AG10803 (cell line): ENCODE measurements at places on chromosomes 1 and 21.

- DNase-seq = no peak
Observed at GRCh38 chr1:78553859-78554258, 63.1 kb downstream of the PTGFR start.

- no peak for DNase-seq
Observed at GRCh38 chr1:163186862-163187261, 15.9 kb downstream of the RGS5 start.

GRCh38 chr1:178262120-178262500, 168.2 kb downstream of the RASAL2 start:
- peak; percentile 57 for DNase-seq

GRCh38 chr1:227880342-227880924, 65.0 kb downstream of the PRSS38 start:
- peak; percentile 11 for DNase-seq

- DNase-seq = no peak
Observed at GRCh38 chr1:36968730-36969129, 65.6 kb downstream of the GRIK3 start.

DNA sequence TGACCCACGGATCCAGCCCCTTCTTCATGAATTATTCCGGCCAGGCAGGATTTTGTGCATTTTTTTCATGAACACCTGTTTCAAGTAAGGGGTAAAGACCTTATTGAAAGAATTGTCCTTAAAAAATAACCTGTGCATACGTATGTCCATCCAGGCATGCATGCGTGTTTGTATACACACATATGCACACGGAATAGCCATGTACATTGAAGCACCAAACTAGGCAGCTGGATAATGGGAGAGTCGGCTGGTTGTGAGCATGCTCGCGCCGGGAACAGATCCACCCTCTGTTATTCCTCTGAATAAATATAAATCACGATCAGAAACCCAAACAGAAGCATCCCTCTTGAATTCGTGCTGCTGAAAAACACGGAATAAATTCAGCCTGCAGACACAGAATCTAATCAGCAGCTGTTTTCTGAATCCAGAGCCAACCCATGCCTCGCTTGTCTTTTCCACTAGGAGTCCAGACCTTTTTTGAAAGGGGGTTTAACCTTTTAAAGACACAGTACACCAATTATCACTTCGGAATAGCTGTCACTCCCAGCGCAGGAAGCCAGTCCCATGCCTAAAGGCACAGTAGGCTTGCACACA, at the start of gene HIVEP3:
TSS of gene HIVEP3 (minus strand) at position 473 of the 594 bp plus-strand sequence.
- DNase-seq = peak; percentile 25

- DNase-seq = peak; percentile 37
Observed at GRCh38 chr1:110336300-110337039, 2.7 kb upstream of the RBM15 start.

GRCh38 chr1:111199881-111200801, at the start of gene DENND2D:
DENND2D (minus strand) TSS chr1:111200646; CDS start chr1:111200459, 187 bp downstream.
- DNase-seq = no peak

GRCh38 chr1:15696956-15697521, 12.9 kb downstream of the PLEKHM2 start:
- no peak for DNase-seq

- no peak for DNase-seq
Observed at GRCh38 chr1:161020509-161021164, at the start of gene F11R. F11R (minus strand) TSS chr1:161021152; CDS start chr1:161021073, 79 bp downstream.

DNA sequence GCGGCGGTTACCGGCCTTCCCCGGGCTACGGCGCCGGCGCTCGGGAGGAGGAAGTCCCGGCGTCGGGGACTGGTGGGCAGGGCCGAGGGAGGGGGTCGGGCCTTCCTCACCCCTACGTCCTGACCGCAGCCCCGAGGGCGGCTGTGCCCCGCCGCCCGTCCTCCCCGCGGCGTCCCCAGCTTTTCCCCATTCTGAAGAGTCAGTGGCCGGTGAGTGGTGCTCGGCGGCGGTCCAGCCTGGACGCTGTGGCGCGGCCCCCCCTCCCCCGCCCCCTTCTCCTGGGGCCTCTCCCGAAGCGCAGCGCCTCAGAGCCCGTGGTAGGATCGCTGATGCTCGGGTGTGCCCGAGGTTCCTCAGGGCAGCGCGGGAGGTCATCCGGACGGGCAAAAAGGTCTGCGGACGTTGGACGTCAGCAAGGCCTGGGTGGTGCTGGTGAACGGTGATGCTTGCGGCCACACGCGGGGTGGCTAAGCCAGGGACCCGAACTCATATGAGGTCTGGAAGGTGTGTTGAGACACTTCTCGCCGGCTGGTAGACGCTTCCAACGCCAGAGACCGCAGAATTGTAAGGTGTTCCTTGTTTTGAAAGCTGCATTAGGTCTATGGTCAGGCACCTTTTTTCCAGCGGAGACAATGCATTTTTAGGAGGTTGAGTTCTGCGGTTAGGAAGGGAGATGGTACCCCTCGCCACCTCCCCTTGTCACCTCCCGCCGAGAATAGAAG, 725 bp downstream of the SLC25A33 start:
- DNase-seq = peak; percentile 46

DNA sequence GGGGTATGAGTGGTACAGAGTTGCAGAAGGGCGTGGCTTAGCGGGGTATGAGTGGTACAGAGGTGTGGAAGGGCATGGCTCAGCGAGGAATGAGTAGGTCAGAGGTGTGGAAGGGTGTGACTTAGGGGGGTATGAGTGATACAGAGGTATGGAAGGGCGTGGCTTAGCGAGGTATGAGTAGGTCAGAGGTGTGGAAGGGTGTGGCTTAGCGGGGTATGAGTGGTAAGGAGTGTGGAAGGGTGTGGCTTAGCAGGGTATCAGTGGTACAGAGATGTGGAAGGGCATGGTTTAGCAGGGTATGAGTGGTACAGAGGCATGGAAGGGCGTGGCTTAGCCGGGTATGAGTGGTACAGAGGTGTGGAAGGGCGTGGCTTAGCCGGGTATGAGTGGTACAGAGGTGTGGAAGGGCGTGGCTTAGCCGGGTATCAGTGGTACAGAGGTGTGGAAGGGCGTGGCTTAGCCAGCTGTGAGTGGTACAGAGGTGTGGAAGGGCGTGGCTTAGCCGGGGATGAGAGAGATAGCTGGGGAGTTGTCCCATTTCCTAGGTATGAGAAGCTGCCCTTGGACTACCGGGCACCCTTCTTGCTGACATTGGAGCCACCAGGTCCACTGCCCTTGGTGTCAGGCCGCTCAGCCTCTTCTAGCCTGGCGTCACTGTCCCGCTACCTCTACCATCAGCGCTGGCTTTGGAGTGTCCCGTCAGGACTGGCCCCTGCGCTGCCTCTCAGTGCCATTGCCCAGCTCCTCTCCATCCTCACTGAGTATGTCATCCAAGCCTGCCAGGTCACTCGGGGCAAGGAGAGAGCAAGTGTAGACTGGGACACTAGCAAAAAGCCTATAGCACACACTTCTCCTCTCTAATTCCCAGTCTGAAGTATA, 29.8 kb downstream of the HYI start:
- DNase-seq = no peak

GRCh38 chr1:159652506-159652905, 61.9 kb downstream of the CRP start:
- peak; percentile 67 for DNase-seq

DNA sequence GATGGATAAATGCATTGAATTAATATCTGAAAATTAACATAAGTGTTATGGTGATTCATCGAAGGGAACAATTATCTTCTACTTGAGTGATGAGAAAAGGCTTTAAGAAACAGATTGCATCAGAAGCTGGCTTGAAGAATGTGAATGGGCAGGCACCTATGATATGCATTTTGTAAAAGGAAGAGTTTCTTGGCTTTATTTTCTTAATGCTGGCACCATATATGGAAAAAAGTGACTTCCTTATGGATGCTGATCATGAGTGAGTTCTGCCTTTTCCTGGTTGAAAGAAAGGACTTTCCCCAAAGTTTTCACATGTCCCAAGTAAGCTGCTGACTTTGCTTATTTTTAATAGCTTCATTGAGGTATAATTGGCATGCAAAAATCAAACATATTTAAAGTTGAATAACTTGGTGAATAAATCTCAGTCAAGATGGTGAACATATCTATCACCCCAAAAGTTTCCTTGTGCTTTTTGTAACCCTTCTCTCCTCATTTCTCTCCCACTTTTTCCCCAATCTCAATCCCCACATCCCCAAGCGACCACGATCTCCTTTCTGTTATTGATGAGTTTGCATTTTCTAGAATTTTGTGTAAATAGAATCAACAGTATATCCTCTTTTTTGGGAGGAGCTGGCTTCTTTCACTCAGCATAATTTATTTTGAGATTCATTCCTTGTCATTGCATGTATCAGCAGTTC, 74.2 kb downstream of the SPATA46 start:
- no peak for DNase-seq

DNA sequence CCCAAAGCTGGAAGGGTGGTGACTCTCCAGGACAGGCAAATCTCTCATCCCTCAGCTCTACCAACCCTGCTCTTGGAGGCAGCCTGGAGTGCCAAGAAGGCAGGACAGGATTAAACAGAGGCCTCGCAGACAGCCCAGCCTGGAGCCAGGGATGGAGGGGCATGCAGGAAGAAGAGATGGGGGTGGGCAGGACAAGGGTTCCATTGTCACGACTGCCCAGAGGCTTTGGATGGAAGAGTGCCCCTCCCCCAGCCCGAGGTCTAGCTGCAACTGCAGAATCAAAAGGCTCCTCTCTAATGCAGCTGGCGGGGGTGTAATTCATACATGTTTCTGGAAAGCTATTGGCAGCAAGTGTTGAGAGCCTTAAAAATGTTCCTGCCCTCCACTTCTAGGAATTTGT, 8.8 kb downstream of the RAB7B start:
- DNase-seq = no peak

- no peak for DNase-seq
Observed at GRCh38 chr1:62188111-62188510, 6.5 kb upstream of the L1TD1 start.

DNA sequence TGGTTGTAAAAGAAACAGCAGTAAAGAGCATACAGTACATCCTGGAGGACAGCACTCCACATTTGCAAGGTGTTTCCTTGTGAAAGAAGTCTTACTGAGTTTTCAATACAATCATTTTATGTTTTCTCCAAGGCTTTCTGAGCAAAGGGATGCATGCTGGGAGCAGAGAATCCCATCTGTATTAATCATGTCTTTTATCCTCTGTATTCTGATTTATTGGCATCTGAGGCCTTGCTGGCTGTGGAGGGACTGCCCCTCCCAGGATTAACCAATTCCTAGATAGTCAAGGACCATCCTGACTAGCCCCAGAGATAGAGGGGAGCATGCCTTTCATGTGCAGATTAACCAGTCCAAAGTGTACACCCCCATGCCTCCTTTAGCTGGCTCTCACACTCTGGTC, 476.3 kb downstream of the SIPA1L2 start:
- DNase-seq = no peak

DNA sequence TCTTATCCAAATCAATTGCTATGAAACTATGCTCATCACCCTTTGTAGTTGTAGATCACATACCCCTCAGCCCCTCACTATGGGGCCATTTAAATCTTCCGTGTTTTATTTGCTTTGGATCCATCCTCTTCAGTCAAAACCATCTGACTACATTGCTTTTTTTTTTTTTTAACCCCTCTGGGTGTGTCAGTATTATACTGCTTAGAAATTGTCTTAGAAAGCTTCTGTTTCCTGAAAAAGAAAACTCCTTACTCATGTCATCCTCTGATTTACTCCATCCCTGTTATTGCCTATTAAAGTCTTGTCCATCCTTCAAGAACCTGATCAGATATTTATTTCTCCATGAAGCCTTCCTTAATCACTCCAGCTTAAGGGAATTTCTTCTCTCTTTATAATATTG, 74.0 kb upstream of the HSD17B7 start:
- DNase-seq = no peak

DNA sequence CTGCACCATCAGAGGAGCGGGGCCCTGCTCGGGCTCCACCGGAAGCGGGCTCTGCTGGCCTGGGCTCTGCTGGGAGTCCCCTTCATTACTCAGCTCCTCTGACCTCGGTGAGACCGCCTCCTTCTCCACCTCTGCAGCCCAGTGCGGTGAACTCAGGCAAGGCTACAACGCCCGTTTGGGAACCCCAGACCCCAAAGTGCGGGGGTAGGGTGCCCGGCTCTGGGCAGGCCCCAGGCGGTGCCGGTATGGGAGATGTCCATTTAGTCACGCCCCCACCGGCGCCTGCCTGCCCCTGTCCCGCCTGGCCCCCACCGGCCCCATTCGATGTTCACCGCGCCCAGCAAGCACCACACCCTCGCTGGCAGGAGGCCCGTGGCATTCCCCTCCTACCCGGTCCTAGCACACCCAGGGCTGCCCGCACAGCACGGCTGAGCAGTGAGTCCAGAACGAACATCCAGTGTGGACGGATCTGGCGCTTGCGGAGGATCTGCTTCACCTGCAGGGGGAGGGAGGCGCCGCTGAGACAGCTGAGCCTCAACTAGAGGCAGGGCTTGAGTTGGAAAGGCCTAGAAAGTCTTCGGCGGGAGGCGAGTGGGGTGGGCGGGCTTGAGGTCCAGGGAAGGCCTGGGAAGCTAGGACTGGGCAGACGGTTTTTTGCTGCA, 10.0 kb downstream of the MAP3K6 start:
- DNase-seq = no peak

DNA sequence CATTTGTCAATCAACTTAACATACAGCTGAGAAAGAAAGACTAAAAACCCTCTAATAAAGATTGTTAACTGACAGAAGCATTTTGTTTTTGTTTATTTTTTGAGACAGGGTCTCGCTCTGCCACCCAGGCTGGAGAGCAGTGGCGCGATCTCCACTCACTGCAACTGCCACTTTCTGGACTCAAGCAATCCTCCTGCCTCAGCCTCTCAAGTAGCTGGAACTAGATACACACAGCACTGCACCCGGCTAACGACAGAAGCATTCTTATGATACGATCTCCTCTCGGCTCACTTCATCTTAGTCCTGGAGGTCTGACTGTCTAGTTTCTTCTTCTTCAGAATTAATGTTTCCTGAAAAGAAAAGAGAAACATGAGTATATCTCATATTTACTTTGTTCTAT, 23.5 kb downstream of the RSPH1 start:
- DNase-seq = no peak

DNA sequence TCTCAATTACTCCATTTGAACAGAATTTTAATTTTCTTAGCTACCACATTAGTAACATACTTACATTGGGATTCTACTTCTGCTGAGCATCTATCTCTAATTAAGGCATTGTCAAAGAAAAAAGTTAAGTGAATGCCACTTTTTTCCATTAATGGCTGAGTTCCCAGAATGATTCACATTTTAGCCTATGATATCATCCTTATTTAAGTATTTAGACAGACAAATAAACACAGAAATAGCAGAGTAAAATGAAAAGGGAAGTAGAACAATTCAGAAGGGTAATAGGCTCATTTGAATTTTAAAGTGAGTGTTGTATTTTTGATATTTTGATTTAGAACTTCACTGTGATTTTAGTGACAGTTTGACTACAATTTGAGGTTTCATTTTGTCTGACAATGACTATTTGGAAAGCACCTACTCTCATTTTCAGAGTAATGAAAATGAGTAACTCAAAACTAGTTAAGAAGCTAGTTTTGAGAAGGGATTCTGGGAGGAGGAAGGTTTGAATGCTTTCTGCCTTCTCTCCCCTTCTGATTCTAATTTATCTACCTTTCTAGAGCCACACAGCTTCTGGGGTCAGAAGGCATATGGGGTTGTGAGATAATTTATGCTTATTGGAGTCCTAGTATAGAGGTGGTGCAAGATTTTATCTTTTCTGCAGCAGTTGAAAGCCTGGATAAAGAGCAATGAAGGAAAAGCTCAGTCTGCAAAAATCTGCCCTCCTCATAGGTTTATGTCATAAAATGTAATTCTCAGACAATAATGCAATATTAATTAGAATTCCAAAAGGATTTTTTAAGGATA, 15.5 kb downstream of the LYPLAL1 start:
- peak; percentile 48 for DNase-seq

- peak; percentile 72 for DNase-seq
Observed at GRCh38 chr1:203555076-203555475, 61.1 kb downstream of the OPTC start.

GRCh38 chr1:47608296-47608875, 170.5 kb downstream of the FOXD2 start:
- no peak for DNase-seq
